WTC11 (cell line): ENCODE measurements at places on chromosomes 7 and 10.

DNA sequence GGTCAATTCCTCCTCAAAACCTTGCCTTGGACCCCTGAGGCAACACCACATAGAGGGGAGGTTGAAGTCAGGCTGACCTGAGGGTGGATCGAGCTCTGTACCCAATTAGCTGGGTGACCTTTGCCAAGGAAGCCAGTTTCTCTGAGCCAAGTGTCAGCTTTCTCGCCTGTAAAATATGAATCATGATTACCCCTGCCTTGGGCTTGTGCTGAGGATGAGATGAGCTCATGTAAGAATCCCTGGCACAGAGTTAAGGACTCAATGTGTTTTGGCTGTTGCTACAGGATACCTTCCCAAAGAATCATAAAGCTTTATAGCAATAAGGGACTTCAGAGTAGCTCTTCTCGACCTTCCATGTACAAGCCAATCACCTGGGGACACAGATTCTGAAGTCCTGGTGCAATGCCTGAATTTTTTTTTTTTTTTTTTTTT lies 43.5 kb upstream of the CACUL1 start:
- H3K4me3 ChIP-seq, result no peak overlapping the region
- 0 out of 2 replicates have a peak, but pooled peaks cover 3% of the 10 kb centered on the region for H3K36me3 ChIP-seq
- peaks cover 3% of the 10 kb centered on the region; the same call in 1 of the 2 replicates for H3K27me3 ChIP-seq
- DNase-seq, result no peak

- H3K27ac ChIP-seq, result no peak overlapping the region
- H3K27me3 ChIP-seq, result peaks cover 100% of the 10 kb centered on the region
- H3K4me3 ChIP-seq, result peak overlapping the region; percentile 65
- no peak for DNase-seq
- no peaks in the 10 kb centered on the region for H3K36me3 ChIP-seq
These were observed 619 bp upstream of the HOXA6 start for GRCh38 chr7:27148031-27148755.

GRCh38 chr7:75638594-75639070 lies 100.1 kb downstream of the HIP1 start:
- no peaks in the 10 kb centered on the region for H3K27me3 ChIP-seq
- H3K36me3 ChIP-seq, result peaks cover 8% of the 10 kb centered on the region
- peak; percentile 70 for DNase-seq
- peaks cover 41% of the 10 kb centered on the region for H3K4me1 ChIP-seq

DNA sequence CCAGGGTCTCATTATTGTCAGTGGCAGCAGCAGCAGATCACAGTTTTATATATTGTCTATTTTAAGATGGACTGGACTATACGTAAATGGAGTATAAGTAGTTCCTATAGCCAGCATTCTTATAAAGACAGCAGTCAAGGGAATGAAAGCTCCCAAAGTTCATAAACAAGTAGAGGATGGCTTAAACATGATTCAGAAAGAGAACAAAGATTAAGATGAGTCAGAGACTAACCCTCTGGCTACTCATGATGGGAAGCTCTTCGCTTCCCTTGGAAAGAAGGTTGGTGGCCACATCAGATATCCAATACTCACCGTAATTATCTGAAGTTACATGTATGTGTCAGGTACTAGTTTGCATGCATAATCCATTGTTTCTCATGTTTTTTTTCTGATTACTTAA lies 277.0 kb downstream of the INHBA start:
- no peaks in the 10 kb centered on the region for H3K4me1 ChIP-seq
- H3K4me3 ChIP-seq, result no peak overlapping the region
- DNase-seq, result no peak
- H3K27ac ChIP-seq, result no peak overlapping the region

DNA sequence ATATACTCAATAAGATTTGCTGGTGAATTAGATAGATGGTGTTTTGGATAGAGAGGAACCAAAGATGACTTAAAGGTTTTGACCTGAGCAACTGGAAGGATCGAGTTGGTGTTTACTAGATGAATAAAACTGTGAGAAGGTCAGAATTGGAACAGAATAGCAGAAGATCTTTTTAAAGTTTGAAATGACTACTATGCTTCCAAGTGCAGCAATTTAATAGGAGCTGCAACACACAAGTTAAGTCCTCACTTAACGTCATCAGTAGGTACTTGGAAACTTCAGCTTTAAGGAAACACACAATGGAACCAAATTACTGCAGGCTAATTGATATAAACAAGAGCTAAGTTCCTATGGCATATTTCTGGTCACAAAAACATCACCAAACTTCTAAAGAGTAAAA lies 86.5 kb downstream of the RTKN2 start:
- H3K27ac ChIP-seq, result no peak overlapping the region
- no peak overlapping the region for H3K4me3 ChIP-seq
- H3K4me1 ChIP-seq, result peaks cover 30% of the 10 kb centered on the region
- H3K27me3 ChIP-seq, result no peaks in the 10 kb centered on the region

GRCh38 chr7:16347066-16347826 lies 74.1 kb downstream of the CRPPA start:
- H3K27me3 ChIP-seq, result no peaks in the 10 kb centered on the region; the same call in 1 of the 2 replicates
- H3K36me3 ChIP-seq, result peaks cover 9% of the 10 kb centered on the region
- no peak overlapping the region for H3K4me3 ChIP-seq
- DNase-seq, result no peak

DNA sequence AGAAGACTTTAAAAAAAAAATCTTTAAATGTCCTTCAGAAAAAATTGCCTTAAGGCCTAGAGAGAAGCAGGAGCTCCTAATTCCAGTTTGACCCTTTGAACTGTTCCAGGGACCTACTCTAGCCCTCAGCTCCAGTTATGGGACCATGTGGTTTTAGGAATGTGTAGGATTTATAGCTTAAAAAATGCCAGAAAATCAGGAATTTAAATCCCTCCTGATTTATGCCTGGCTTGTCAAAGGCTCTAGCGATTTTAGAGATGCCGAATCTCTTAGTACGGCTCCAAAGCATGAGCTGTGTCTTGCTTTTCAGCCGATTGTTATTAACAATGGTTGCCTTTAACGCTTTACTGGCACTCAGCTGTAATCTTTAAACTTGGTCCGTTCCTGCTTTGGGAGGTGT lies 130.6 kb upstream of the NPVF start:
- no peaks in the 10 kb centered on the region; the same call in 1 of the 2 replicates for H3K27me3 ChIP-seq
- no peaks in the 10 kb centered on the region for H3K36me3 ChIP-seq
- H3K4me1 ChIP-seq, result peaks cover 8% of the 10 kb centered on the region
- no peak overlapping the region for H3K27ac ChIP-seq

DNA sequence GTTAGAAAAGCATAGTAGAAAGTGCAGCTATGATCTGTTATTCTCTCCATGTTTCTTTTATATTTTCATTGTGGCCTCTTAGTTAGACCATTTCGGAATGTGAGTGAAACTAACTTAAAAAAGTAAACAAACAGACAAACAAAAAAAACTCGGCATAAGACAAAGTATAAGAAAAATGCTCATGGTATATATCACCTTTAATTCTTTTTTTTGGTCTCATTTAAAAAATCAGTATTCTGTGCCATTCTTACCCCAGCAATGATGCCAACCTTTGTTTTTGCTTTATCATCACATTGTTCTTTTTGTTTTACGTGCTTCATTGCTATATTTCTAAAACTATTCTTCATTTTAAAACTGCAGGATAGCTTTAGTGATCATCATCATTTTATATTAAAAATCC lies 2.8 kb upstream of the TMEM229A start:
- H3K27me3 ChIP-seq, result peaks cover 31% of the 10 kb centered on the region
- H3K4me1 ChIP-seq, result peaks cover 28% of the 10 kb centered on the region
- H3K27ac ChIP-seq, result no peak overlapping the region
- no peaks in the 10 kb centered on the region for H3K36me3 ChIP-seq

DNA sequence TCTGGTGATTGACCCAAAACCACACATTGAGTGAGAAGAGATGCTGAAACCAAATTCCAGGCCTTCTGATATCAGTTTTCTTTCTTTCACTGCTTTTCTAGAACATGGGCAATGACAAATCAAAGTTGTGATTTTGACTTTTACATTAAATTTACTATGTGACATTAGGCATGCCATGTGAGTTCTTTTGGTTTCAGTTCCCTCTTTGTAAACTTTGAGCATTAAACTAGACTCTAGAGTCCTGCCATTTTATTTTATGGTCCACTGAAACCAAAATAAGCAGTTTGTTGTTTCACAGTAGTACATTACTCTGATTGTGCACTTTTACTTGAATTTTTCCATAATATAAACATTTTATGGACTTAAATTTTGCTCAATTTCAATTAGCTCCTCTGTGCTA lies 381.1 kb upstream of the SEMA3D start:
- H3K4me3 ChIP-seq, result no peak overlapping the region

DNA sequence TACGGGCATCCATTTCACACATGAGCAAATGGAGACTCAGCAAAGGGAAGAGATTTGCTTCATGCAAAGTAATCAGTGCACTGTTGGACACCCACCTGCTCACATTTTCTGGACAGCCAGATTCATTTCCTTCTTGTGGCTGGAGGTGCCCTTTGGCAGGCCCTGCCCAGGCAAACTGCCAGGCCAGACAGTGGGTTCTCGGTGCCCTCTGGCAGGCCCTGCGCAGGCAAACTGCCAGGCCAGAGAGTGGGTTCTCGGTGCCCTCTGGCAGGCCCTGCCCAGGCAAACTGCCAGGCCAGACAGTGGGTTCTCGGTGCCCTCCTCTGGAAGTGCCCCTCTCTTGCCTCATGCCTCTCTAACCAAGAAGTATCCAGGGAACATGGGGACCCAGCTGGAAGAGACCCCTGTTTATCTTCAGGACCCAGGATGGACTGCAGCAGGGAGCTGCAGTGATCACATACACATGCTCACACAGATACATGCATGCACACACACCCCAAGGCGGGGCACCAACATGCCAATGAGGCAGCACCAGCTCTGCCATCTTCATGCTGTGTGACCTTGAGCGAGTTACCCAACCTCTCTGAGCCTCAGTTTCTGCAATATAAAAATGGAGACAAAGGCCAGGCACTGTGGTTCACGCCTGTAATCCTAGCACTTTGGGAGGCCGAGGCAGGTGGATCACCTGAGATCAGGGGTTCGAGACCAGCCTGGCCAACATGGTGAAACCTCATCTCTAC lies 67.1 kb downstream of the OAT start:
- no peaks in the 10 kb centered on the region for H3K36me3 ChIP-seq
- no peak overlapping the region for H3K4me3 ChIP-seq
- no peak overlapping the region for H3K27ac ChIP-seq
- peaks cover 15% of the 10 kb centered on the region for H3K4me1 ChIP-seq

DNA sequence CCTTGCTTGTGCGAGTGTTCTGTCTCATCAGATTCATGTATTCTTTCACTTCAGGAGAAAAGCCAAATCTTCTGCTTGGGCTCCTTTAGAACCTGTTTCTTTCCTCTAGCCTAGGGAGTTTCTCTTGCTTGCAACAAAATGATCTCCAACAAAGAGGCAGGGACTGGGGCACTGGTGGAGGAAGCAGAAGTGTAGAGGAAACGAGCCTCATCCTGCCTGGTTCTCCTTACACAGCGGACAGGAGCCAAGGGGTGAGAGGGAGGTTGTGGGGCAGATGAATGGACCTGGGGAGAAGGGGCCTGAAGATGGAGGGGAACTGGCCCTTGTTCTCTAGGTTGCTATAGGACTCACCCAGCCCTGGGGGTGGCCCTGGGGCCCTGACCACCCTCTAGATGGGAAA lies 141.1 kb downstream of the PKD1L1 start:
- no peaks in the 10 kb centered on the region for H3K4me1 ChIP-seq
- DNase-seq, result no peak
- no peaks in the 10 kb centered on the region for H3K36me3 ChIP-seq

DNA sequence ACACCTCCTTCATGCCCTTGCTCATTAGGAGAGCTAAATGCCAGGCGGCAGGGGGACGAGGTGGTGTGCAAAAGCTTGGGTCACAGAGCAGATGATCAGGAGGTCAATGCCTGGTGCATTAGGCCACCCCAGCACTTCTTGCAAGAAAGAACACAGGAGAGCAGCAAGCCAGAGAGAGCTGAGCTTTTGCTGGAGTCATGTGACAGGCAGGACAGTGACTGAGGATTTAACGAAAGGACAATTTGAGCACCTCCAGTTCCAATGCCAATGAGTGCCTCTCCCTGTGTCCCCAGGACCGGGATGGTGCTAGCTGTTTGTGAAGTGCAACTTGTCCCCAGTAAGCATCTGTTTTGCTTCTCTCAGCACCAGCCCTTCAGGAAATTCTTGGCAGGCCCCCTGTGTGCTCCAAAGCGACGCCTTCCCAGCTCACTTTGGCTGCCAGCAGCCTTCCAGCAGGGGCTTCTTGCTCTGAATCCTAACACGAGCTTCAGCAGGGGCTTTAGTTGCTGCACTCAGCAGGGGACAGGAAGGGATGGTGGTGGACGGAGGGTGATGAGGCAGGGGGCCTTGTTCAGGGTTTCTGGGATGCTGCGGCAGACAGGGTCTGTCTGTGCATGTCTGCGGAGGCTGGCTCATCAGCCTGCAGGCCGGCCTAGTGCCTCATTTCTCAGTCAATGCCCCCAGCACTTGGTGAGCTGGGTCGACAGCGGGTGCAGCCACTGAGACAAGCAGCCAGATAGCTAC lies 368.1 kb downstream of the RPS24 start:
- peaks cover 23% of the 10 kb centered on the region for H3K27me3 ChIP-seq
- H3K4me3 ChIP-seq, result no peak overlapping the region
- H3K36me3 ChIP-seq, result no peaks in the 10 kb centered on the region
- DNase-seq, result peak; percentile 27
- 0 out of 2 replicates have a peak overlapping the region, but pooled peaks have one; percentile 15 for H3K27ac ChIP-seq

DNA sequence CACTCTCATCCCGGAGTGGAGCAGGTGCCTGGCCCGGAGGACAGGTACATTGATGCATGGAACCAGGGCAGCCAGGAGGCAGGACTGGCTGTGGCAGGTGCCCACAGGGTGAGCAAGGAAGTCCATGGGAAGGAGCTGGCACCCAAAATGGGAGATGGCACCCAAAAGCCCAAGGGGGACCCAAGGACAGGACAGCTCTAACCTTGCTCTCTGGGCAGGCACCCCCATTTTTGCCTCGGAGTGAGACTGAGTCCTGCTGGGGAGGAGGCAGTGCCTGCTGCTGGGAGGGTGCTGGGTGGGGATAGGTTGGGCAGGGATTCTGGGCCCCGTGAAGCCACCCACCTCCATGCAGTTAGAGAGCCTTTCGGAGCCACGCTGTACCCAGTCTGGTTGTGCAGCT lies 234.5 kb downstream of the TCERG1L start:
- H3K36me3 ChIP-seq, result peaks cover 48% of the 10 kb centered on the region
- no peak overlapping the region for H3K27ac ChIP-seq
- no peaks in the 10 kb centered on the region for H3K4me1 ChIP-seq
- no peak for DNase-seq
- peaks cover 2% of the 10 kb centered on the region; the same call in 1 of the 2 replicates for H3K27me3 ChIP-seq

GRCh38 chr10:81096558-81096957 lies 558.9 kb downstream of the SH2D4B start:
- no peaks in the 10 kb centered on the region for H3K4me1 ChIP-seq
- H3K27ac ChIP-seq, result no peak overlapping the region
- H3K27me3 ChIP-seq, result no peaks in the 10 kb centered on the region
- no peak for DNase-seq

DNA sequence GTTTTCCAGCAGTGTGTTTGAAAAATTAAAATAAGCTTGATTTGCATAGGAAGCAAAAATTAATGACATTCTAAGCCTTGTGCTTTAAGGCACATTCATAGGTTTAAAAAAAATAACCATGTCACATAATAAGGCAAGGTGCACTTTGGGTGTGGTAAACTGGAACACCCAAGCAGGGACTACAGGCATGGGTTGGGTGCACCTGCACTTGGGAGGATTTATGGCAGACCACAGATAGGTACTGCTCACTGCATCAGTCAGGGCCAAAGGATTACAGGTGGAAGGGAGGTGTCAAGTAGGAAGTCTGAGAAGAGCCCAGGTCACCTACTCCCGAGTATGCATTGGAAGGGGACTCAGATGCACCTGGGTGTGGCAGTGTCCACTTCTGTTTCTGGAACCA lies 753.7 kb downstream of the SUGCT start:
- DNase-seq, result no peak
- no peaks in the 10 kb centered on the region for H3K27me3 ChIP-seq
- no peak overlapping the region for H3K27ac ChIP-seq
- H3K4me1 ChIP-seq, result peaks cover 8% of the 10 kb centered on the region; the same call in 1 of the 2 replicates

- peaks cover 32% of the 10 kb centered on the region for H3K36me3 ChIP-seq
- no peak overlapping the region for H3K27ac ChIP-seq
- DNase-seq, result no peak
These were observed 34.5 kb upstream of the MMD2 start for GRCh38 chr7:4993471-4993870.
